ENCODE measurements at places on chromosomes 6 and 20. TPM values are rescaled to one million over a fixed set of nuclear protein-coding genes. Genes with fewer than 3 reads are reported as not detected.

ADGB gene
- total RNA-seq: not detected

ELOVL2 gene
- total RNA-seq: 0.89 TPM

NRSN1 gene
- not detected for total RNA-seq

SLC22A16 gene
- total RNA-seq: not detected

OPRM1 gene
- not detected for total RNA-seq

DST gene
- total RNA-seq: 289 TPM

EGFL8 gene
- total RNA-seq: 1.4 TPM

RHAG gene
- not detected for total RNA-seq

ZC3H12D gene
- total RNA-seq: 0.30 TPM

BYSL gene
- total RNA-seq: 13.1 TPM

CTAGE9 gene
- not detected for total RNA-seq

CST7 gene
- total RNA-seq: not detected

MAK gene
- total RNA-seq: not detected

SLC44A4 gene
- total RNA-seq: 0.30 TPM

ACSS1 gene
- 0.89 TPM for total RNA-seq

AHCY gene
- total RNA-seq: 133 TPM

POU3F2 gene
- not detected for total RNA-seq

MMP24 gene
- 1.0 TPM for total RNA-seq

RBPJL gene
- total RNA-seq: not detected

STMND1 gene
- not detected for total RNA-seq

CAPN11 gene
- total RNA-seq: not detected

PROKR2 gene
- total RNA-seq: not detected

TLDC2 gene
- 0.30 TPM for total RNA-seq

RSPH3 gene
- 6.5 TPM for total RNA-seq

LAMP5 gene
- not detected for total RNA-seq

SLC22A7 gene
- not detected for total RNA-seq

MRPS10 gene
- total RNA-seq: 44.8 TPM

PLA2G7 gene
- not detected for total RNA-seq

ISM1 gene
- total RNA-seq: not detected

GPSM3 gene
- total RNA-seq: 0.59 TPM

SLC13A3 gene
- total RNA-seq: 1.5 TPM

DEFB127 gene
- total RNA-seq: not detected

SRMS gene
- not detected for total RNA-seq

PNLDC1 gene
- not detected for total RNA-seq

GABRR1 gene
- total RNA-seq: not detected
